T-helper 22 cell (primary cell): ENCODE measurements at places on chromosomes 11 and 22.

DNA sequence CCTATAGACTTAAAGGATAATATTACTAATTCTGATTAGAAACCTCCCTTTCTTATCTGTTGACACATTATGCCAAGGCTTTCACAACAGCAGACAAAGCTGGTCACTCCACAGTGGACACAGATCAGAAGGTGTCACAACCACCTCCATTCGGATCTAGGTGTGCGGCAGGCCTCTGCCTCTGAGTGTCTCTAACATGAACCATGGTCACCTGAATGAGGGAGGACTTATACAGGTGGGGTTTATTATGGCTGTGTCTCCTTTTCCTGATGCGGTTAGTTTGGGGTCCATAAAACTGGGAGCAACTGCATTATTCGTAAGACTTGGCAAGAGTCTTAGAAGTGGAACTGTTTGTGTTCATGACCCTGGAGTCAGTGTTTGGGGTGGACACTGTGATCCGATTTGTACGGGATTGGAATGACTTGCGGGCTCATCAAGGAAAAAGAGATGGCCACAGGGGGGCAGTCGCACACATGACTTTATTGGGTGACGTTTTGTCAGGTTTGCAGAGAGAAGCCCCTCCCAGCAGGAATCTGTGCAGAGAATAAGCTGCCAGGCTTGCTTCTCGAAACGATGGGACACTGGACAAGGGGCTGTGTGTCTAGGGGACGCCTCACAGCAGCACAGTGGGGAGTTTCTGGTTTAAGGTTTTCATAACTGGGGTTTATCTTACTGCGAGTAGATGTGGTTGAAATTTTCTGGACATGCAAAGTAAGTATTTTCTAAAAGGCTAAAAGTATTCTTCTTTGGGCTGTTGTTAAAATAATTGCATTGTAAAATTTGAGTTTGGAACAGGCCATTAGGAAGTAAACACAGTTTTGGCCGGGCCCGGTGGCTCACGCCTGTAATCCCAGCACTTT lies 90.6 kb downstream of the GAB4 start:
- DNase-seq: no peak

DNA sequence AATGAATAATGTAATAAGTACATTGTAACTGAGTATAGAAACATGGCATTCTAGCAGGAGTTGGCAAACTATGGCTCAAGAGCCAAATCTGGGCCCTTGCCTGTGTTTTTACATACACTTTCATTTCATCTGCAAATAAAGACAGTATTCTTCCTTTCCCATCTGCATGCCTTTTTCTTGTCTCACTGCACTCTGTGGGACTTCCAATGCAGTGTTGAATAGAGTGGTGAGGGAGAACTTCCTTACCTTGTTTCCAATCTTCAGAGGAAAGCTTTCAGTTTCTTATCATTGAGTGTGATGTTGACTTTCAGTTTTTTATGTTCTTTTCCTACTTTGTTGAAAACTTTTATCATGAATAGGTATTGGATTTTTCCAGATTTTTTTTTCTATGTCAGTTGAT lies 82.1 kb downstream of the USP47 start:
- no peak for DNase-seq

GRCh38 chr11:117438371-117439000 lies 110.8 kb downstream of the CEP164 start:
- DNase-seq: no peak

GRCh38 chr22:35977136-35977535 lies 51.5 kb downstream of the RBFOX2 start:
- no peak for DNase-seq

- DNase-seq: no peak
Observed at GRCh38 chr11:50188040-50188439, 155.4 kb downstream of the OR4C45 start.
